Stimulated activated CD4-positive, alpha-beta T cell treated with anti-CD3 and anti-CD28 coated beads, TNF-alpha, amount 100 ng/mL, for 4 hours (primary cell): ENCODE measurements at places on chromosomes 3 and 15.

DNA sequence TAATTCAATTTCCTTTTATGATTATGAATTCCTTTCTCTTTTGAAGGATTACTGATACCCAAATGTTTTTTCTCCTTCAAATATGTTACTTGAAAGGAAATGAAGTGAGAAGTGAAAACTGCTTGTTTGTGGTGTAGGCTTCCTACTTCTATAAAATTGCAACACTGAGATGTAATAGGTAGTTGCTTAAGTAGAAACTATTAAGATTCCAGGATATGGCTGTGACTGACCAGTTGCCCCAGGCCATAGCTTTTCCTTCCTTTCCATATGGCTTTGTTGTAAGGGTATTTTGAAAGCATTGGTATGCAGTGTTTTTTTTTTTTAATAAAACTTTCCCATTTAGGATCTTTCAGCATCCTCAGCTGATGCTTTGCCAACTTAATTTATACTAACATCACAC, 28.5 kb downstream of the DNAJC13 start:
- DNase-seq: no peak

- DNase-seq: no peak
These were observed 25.6 kb upstream of the PYGO1 start for GRCh38 chr15:55613727-55614126.

GRCh38 chr15:95293456-95294031, 1037.0 kb upstream of the NR2F2 start:
- DNase-seq: no peak

GRCh38 chr3:152902141-152902669, 67.3 kb downstream of the P2RY1 start:
- no peak for DNase-seq

GRCh38 chr3:83251490-83251889, 1490.0 kb upstream of the GBE1 start:
- DNase-seq: no peak

GRCh38 chr15:31485911-31486461, 159.4 kb downstream of the KLF13 start:
- DNase-seq: no peak

- DNase-seq: no peak
These were observed 8.3 kb downstream of the TF start for GRCh38 chr3:133754455-133754854.

- no peak for DNase-seq
These were observed 26.4 kb upstream of the ACP3 start for GRCh38 chr3:132290833-132291232.

DNA sequence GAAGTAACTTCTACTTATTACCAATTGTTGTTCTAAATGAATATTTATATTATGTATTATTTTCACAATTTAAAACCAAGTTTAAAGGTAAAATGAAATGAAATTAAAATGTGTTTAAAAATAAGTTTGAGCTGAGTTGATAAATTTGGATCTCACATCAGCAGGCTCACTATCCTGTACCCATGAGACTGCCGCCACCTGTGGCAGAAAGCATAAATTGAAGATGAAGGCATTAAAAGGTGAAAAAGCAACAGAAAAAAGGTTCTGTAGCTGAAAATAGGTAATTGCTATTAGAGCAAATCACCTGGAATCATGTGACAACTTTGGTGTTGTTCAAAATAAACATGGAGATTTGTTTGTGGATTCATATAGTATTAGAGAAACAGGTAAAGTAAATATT, 133.0 kb upstream of the CADM2 start:
- no peak for DNase-seq

DNA sequence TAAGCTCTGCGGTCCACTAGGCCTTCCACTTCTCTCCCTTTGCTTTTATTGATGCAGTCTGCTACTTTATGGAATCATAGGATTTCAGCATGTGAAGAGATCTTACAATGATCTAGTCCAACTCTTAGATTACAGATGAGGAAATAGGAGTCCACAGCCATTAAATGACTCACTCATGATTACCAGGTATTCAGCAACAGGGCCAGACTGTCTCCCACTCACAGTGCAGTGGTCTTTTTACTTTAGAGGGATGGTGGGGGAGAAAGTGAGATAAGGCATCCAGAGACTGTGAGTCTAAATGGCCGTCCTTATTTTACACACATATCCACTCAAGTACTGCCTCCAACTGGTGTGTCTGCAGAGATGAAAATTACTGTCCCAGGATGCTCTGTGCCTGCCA, 88.5 kb upstream of the SKOR1 start:
- DNase-seq: no peak

DNA sequence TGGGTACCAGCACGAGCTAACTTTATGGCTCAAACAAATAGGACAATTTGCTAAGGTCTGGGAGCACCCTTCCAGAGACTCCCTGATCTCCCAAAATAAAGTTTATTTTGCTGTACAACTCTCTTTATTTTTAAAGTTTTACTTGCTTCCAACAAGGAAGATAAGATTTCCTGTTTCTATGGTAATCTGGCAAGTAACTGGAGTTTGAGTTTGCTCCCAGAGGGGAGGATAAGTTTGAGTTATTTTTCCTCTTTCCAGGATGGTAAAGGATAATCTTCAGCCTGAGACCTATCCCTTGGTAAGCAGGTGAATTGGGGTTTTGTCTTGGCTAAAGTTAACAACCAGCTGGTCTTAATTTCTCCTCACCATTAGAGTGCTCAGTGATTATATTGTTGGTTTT, 1019.4 kb upstream of the ALCAM start:
- DNase-seq: no peak

- DNase-seq: no peak
These were observed 213.7 kb upstream of the PLSCR5 start for GRCh38 chr3:146818866-146819265.

- peak; percentile 53 for DNase-seq
These were observed 119.0 kb upstream of the RASGRP1 start for GRCh38 chr15:38683382-38684242.

- DNase-seq: no peak
These were observed 605.2 kb upstream of the NAALADL2 start for GRCh38 chr3:174253940-174254339.

GRCh38 chr3:84175449-84175848, 783.3 kb upstream of the CADM2 start:
- DNase-seq: no peak

DNA sequence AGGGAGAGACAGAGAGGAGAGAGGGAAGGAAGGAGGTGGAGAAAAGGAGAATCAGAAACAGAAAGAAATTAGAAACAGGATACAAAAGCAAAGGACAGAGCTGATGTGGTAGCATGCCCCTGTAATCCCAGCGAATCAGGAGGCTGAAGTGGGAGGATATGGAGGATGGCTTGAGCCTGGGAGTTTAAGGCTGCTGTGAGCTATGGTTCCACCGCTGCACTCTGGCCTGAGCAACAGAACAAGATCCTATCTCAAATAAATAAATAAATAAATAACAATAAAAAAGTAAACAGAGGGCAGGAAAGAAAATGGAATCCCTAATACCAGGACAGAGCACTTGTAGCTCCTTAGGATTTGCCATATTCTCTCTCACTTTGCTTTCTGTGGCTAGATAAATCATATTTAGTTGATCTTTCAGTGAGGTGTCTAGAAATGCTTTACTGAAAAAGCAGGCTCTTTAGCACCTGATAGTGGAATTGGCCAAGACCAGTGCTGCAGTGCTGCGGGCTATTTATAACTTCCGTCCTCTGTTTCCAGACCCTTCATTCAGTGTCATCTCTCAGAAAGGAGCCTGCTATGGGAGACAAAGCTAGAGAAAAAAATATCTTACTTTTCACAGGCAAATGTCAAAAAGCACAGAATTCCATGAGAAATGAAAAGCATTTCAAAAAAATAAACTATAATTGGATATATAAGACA, 20.0 kb upstream of the SLC28A2 start:
- DNase-seq: no peak

DNA sequence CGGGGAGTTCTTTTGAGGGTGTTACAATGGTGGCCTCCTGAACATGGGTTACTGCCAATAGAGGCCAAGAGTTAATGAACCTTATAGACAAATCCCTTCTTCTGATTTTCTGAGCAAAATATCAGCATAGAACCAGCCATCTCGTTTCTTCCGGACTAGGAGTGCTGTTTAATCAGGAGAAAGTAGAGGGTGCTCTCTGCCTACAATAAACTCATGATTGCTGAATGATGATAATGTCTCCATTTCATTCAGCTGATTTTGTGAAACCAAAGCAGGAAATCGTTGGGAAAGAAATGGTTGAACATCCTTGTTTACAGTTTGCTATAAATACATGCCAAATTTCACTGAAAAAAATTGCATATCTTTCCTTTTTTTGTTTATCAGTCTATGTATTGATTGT, 142.8 kb upstream of the PLSCR5 start:
- DNase-seq: no peak

DNA sequence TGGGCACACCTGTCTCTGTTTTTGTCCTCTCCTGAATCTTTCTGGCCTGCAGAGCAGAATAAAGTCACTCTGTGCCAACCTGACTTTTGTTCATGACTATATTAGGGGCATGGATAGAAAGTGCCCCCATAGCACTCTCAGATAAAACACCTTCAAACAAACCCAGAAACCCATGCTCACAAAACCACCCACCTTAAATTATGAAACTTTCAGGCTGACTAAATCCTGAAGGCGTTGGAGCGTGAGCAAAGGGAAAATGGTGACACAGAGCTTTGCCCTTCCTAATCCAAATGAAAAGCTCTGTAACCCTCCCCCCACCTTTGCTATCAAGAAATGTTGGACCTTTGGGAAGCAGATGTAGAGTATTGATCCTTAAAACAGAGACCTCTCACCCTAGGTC, 138.9 kb downstream of the IGF1R start:
- no peak for DNase-seq

DNA sequence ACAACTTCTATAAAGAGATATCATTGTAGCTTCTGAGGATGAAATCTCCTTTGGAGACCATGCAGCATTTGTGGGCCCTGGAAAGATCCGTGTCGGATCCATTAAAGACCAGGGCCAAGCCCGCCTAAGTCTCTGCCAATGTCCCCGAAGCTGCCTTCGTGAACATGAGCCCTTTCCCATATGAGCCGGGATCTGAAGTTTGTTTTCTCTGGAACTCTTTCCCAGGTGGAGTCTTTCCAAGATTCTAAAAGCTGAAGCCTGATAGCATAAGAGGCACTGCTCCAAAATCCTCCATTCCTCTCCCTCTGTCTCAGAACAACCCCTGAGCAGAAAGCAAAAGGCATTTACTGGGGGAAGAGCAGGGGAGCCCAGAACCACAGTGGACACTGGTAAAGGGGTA, 274.6 kb downstream of the NTRK3 start:
- DNase-seq: no peak

GRCh38 chr3:129315223-129315997, 36.7 kb downstream of the HMCES start:
- DNase-seq: no peak

DNA sequence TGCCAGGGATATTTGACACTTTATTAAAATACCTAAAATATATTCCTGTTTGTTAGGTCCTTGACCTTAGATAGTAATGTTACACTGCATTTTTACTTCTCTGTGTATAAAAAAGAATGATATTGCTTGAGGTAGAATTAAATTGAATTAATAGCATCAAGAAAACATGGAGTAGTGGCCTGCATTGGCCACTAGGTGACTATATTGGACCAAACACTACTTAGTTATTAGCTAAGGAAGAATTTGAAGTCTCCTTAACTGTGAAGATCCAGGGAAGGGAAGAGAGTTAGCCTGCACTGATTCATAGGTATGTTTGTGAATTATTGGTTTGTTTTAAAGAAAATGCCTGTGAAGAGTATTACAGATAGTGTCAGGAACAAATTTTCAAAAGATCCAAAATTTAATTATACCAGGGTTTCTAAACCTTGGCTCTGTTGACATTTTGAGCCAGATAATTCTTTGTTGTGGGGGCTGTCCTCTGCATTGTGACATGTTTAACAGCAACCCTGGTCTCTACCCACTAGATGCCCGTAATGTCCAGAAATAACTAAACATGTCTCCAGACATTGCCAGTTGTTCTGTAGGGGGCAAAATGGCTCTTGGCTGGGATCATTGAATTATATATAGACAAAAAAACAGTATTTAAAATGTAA, 103.6 kb upstream of the THSD4 start:
- DNase-seq: no peak

GRCh38 chr15:27219636-27220035, 248.7 kb downstream of the GABRG3 start:
- DNase-seq: no peak

DNA sequence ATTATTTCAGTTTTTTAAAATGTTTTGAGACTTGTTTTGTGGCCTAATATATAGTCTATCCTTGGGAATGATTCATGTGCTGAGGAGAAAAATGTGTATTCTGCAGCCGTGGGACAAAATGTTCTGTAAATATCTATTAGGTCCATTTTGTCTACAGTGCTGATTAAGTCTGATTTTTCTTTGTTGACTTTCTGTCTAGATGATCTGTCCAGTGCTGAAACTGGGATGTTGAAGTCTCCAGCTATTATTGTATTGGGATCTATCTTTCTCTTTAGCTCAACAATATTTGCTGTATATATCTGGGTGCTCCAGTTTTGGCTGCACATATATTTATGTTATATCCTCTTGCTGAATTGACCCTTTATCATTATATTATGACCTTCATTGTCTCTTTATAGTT, 85.2 kb downstream of the UBE2E2 start:
- DNase-seq: no peak

GRCh38 chr15:42270551-42270950, 2.5 kb upstream of the GANC start:
- no peak for DNase-seq

DNA sequence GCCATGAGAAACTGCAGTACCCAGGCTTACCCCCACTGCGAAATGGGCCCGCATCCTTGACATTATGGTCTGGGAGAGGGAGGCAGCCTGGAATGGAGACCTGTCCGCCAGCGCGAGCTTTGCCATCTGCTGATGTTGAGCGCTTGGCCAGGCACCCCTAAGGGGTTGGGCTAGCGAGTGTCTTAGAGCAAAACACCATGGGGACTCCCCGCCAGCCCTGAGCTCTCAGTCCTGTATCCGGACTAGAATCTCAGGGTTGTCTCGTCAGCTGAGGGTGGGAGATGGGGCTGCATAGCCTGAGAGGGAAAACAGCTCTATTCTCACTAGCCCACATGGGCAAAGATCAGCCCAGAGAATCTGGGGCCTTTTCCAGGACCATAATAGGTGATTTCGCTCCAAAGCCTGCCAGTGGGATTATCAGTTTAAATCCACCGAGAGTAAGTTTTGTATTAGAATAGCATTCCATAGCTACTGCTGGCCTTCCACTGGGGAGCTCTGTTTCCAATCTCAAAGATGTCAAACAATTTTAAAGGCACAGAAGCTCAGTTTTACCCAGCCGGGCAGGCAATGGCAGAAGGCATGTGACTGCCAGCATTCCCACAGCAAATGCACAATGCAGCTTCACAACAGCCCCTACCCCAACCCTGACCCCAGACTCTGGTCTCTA, 167.5 kb upstream of the TPM1 start:
- no peak for DNase-seq
